Metanephros (tissue), 2 donors: ENCODE measurements at places on chromosomes 6 and 20. TPM values are rescaled to one million over a fixed set of nuclear protein-coding genes. Genes with fewer than 3 reads are reported as not detected.

Gene ARHGAP18
- 22.8 TPM for total RNA-seq

Gene HLA-G
- not detected for total RNA-seq

Gene KIAA0408
- 5.1 TPM for total RNA-seq

Gene CD109
- total RNA-seq, result 18.4 TPM

Gene PDE10A
- total RNA-seq, result 38.2 TPM

Gene ARHGAP40
- 0.53 TPM for total RNA-seq

Gene ZNF184
- 11.0 TPM for total RNA-seq

Gene SRMS
- total RNA-seq, result 0.12 TPM

Gene MCCD1
- 9.8 TPM for total RNA-seq

Gene LY86
- 4.1 TPM for total RNA-seq

Gene GPLD1
- total RNA-seq, result 3.9 TPM

Gene SLC22A2
- total RNA-seq, result 8.6 TPM

Gene BHLHE23
- not detected for total RNA-seq

Gene MDFI
- total RNA-seq, result 45.7 TPM

Gene SLC17A2
- 0.58 TPM for total RNA-seq

Gene SLC17A1
- total RNA-seq, result 14.0 TPM

Gene WFDC10B
- total RNA-seq, result not detected

Gene TSPO2
- 1.5 TPM for total RNA-seq

Gene COL20A1
- total RNA-seq, result 0.70 TPM

Gene SCAND1
- total RNA-seq, result 69.1 TPM

Gene DEFB132
- total RNA-seq, result 0.18 TPM

Gene FAM217A
- total RNA-seq, result 0.29 TPM

Gene SERPINB6
- total RNA-seq, result 58.7 TPM

Gene MTFR2
- 0.53 TPM for total RNA-seq

Gene C6orf120
- 37.2 TPM for total RNA-seq

Gene WFDC2
- 77.5 TPM for total RNA-seq

Gene HCRTR2
- 0.76 TPM for total RNA-seq

Gene TRMT11
- 29.4 TPM for total RNA-seq

Gene PHIP
- total RNA-seq, result 46.0 TPM

Gene MLN
- total RNA-seq, result 0.53 TPM

Gene NFATC2
- 4.3 TPM for total RNA-seq

Gene MDC1
- 15.9 TPM for total RNA-seq

Gene BPI
- total RNA-seq, result 6.4 TPM

Gene OPRM1
- total RNA-seq, result not detected

Gene FAM83C
- total RNA-seq, result not detected

Gene C6orf58
- not detected for total RNA-seq

Gene MAS1
- not detected for total RNA-seq

Gene CLIC5
- total RNA-seq, result 67.4 TPM

Gene EPHA7
- total RNA-seq, result 29.5 TPM

Gene MEI4
- 1.2 TPM for total RNA-seq

Gene MYB
- 4.4 TPM for total RNA-seq

Gene LKAAEAR1
- 1.1 TPM for total RNA-seq

Gene SMPDL3A
- total RNA-seq, result 13.5 TPM

Gene ADTRP
- total RNA-seq, result 3.7 TPM

Gene CNKSR3
- 25.0 TPM for total RNA-seq

Gene THBS2
- 61.5 TPM for total RNA-seq

Gene BTBD9
- total RNA-seq, result 31.8 TPM

Gene CPNE5
- total RNA-seq, result 14.2 TPM

Gene MRAP2
- 4.7 TPM for total RNA-seq
